ENCODE measurements at places on chromosomes 11 and 22.

GRCh38 chr22:47446331-47446730, 683.9 kb downstream of the TBC1D22A start:
- no peak for DNase-seq

GRCh38 chr22:22558972-22559603, at the start of gene PRAME:
Gene PRAME (minus strand): TSS chr22:22559265. CDS start chr22:22556832, 2,433 bp downstream.
- DNase-seq = peak; percentile 5

DNA sequence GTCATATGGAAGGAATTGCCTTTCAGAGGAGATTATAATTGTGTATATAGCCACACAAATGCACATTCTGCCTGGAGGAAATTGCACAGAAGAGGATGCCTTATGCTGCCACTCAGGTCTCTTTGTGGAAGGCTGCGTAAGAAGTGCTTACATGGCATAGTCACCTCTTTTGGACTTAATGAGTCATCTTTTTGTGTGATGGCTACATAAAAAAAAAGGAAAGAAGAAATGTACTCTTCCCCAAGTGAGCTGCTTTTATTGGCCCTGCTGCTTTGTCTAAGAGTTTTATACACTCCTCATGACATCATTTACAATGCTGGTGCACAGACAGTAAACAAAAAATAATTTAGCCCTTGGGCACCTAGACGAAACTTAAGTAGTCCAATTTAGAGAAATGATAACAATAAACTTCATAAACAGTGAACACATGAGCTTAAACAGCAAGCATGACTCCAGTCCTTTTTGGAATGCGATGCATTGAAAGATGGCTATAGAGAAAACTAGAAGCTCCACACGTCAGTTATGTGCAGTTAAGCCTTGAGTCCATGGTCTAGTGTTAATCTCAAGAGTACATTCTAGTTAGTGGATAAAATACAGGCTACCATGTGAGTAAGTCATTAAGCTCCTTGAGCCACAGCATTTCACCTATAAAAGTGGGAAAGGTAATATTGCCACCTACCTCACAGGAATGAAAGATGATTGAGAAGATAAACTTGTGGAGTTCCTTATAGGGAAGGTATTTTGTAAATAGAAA, 12.0 kb downstream of the CSTPP1 start:
- DNase-seq = no peak

- DNase-seq = no peak
Observed at GRCh38 chr11:19294444-19294843, 53.7 kb upstream of the E2F8 start.

DNA sequence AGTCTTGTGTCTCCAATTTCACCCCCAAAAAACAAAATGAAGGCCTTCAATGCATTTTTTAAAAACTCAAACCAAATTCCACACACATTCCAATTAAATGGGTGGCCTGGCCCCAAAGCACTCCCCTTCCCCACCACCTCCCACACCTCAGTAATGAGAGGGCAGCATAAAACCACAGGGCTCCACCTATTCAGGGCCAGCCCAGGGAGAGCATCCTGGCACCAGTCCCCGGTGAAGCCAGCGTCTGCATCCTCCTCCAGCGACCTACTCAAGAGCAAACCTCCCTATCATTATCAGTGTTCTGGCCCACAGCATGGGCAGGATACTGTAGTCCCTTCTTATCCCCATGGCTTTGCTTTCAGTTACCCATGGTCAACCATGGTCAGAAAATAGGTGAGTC, 17.8 kb upstream of the OR8B8 start:
- DNase-seq = no peak

DNA sequence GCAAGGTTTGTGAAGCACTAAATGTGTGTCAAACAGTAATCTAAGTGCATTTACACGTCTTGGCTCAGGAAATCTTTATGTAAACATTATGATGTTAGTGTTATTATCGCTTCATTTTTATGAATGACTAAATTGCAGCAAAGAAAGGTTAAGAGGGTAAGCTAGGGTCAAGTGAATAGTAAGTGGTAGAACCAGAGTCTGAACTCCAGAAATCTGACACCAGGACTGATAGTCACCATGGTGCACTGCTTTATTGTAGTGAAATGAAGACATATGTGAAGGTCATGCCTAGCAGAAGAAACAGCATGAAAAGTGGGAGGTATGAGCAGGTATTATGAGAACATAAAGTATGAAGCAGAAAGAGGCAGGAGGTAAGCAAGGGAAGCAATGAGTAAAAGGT, 368.7 kb upstream of the TENM4 start:
- DNase-seq = no peak

DNA sequence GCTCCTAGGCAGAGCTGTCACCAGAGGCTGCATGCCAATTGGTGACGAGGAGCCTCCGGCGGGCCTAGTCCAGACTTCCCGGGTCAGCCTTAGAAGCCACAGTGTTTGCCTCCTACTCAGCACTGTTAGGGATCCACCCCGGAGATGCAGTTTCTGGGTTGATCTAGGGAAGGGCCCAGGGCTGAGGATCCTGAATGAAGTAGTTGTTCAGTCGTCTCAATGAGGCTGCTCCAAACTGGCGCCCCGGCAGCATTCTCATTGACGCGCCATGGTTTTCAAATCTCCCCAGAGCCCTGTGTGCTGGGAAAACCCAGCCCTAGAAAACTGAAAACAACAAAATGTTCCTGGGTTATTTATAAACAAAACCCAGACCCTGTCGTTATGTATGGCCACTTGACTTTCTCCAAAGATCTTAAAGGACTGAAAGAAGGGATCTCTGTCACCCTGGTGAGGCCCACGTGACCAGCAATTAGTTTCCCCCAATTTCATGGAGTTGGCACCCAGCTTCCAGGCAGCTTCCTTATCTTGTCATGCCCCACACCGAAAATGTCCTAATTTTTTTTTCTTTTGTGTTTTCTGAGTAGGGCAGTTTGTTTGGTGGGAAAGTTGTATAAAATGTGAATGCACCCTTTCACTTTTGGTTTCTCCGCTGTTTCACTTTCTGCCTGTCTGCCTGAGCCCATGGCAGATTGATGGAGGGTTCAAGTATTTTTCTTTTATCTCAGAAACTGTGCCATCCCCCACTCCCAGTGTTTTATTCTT, 2.0 kb upstream of the EHD1 start:
- no peak for DNase-seq

- DNase-seq = peak; percentile 94
Observed at GRCh38 chr22:36541831-36542411, 13.0 kb upstream of the EIF3D start.

All from HS-5 (cell line).